IMR-90 (cell line): ENCODE measurements at places on chromosomes 5 and 9.
A peak's percentile ranks its signal among the peaks of the same experiment; 100 is the strongest.

GRCh38 chr9:88808019-88808656 is 183.1 kb upstream of the S1PR3 start:
- no peak for DNase-seq

- DNase-seq = no peak
These were observed 172.4 kb upstream of the TARS1 start for GRCh38 chr5:33268374-33268773.

DNA sequence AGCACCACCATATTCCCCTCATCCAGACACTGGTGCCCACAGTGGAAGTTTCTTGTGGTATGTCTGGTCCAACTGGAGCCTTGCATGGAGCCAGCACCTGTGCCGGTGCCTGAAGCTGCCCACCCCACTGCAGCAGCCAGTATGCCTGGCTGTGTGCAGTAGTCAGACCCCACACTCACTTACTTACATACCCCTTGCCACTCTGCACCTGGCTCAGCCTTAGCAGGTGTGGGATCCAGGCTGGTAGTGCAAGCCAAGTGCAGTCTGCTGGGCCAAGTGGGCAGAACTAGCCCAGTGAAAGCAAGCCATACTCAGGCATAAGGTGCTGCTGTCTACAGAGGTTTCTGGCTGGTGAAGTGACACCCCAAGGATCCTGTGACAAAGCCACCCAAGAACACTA is 871.4 kb upstream of the C9orf72 start:
- no peak for DNase-seq

- DNase-seq = no peak
These were observed 1.4 kb downstream of the PROP1 start for GRCh38 chr5:177994561-177995190.

DNA sequence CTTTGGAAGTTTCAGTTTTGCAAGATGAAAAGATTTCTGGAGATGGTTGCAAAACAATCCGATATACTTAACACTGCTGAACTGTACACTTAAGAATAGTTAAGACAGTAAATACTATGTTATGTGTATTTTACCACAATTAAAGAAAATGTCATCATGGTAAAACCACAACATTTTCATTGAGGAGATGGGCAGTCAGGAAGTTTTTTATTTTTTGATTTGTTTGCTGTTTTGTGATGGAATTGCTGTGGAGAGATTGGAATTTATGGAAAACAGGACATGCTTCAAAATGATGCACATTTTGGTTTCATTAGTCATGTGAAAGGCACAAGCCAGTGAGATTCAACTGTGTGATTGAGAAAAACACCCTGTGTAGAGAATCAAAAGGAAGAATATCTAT is 90.5 kb upstream of the AGXT2 start:
- DNase-seq = peak; percentile 57
